ENCODE measurements at places on chromosomes 16 and 17.
A peak's percentile ranks its signal among the peaks of the same experiment; 100 is the strongest.

GRCh38 chr16:67886387-67886786 is 1.7 kb downstream of the NRN1L start:
- no peak for DNase-seq
- H3K4me1 ChIP-seq: no peaks in the 10 kb centered on the region
- H3K4me3 ChIP-seq: no peak overlapping the region
- H3K27me3 ChIP-seq: no peaks in the 10 kb centered on the region
- H3K36me3 ChIP-seq: peaks cover 24% of the 10 kb centered on the region
- no peak overlapping the region for H3K27ac ChIP-seq

DNA sequence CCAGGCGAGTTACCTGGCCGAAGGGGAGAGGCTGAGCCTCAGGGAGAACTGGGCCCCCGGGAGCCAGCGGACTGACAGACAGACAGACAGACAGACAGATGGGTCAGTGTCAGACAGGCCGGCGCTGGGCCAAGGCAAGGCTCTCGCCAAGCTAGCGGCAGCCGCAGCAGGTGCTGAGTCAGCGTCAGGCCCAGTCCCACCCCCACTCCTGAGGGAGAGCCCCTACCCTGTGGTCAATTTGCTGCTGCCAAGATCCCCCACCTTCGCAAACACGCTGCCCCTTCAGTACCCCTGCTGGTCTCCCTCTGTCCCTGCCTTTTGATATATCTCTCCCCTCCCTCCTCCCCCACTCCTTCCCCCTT is 1.5 kb downstream of the FGF11 start:
- no peak overlapping the region for H3K4me3 ChIP-seq
- DNase-seq: peak; percentile 66
- no peak overlapping the region for H3K27ac ChIP-seq
- peaks cover 7% of the 10 kb centered on the region for H3K4me1 ChIP-seq

DNA sequence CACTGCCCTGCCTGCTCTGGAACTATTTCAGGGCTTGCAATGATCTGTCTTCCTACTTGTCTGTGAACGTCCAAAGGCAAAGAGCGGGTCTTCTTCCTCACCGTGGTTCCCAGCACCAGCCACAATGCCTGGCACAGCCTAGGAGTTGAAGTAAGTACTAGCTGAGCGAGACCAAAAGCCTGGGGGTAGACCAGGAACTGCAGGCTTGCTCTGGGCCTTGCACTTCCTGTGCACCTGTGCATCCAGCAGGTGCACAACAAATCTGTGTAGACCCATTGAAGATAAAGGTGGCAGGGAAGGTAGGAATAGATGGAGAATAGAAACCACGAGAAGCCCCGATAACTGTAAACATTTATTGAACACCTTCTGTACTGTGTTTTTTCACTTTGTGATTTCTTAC is 4.6 kb downstream of the FAM171A2 start:
- no peak for DNase-seq
- H3K36me3 ChIP-seq: no peaks in the 10 kb centered on the region
- H3K4me3 ChIP-seq: no peak overlapping the region
- H3K27me3 ChIP-seq: no peaks in the 10 kb centered on the region

GRCh38 chr17:44820631-44821212 is 9.4 kb downstream of the GJC1 start:
- no peak overlapping the region for H3K27ac ChIP-seq
- H3K4me3 ChIP-seq: no peak overlapping the region
- no peaks in the 10 kb centered on the region for H3K36me3 ChIP-seq
- no peak for DNase-seq

DNA sequence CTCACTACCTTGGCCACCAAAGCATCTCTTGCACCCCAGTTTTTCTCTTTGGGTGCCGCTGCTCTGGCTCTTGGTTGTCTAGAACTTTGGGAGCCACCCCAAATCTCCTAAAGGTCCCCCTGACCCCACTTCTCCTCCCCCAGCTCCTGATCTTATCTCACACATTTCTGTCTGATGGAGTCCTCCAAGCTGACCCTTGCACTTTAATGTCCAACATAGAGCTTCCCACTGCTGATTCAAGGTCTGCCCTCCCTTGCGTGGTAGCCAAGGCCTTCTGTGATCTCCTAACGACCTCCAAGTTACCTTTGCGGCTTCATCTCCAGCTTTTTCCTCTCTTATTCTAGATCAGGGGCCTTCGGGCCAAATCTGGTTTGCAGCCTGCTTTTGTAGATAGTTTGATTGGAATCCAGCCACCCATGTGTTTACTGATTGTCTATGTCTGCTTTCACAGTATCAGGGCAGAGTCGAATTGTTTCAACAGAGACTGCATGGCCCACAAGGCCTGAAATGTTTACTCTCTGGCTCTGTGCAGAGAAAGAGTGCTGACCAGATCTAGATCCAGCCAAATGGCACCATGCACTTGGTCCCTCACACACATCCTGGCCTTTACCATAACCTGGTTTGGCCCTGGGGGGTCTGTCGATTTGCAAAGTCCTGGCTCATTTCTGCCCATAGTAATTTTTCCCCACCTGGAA is 168.6 kb downstream of the HAPSTR1 start:
- no peaks in the 10 kb centered on the region for H3K4me1 ChIP-seq
- H3K27ac ChIP-seq: no peak overlapping the region
- no peaks in the 10 kb centered on the region for H3K36me3 ChIP-seq
- DNase-seq: no peak
- no peak overlapping the region for H3K4me3 ChIP-seq

DNA sequence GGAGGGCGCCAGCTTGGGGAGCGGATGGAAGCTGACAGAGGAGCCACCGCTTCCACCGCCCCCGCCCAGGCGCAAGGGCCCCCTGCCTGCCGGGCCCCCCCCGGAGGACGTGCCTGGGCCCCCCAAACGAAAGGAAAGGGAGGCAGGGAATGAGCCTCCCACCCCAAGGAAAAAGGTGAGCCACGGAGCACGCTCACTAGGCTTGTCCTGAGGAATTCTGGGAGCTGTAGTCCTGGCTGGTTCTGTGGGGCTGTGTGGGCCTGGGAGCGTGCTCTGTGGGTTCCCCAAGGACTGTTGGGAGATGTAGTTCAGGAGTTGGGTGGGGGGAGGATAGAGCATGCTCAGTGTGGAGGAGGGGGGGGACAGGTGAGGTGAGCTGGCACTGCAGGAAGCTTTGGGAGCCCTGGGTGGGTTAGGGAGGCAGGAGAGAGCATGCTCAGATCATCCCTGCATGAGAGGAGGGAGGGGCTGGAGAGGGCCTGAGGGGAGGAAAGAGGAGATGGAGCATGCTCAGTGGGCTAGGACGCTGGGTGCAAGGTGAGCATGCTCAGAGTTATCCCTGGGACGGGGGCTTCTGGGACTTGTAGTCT is 4.5 kb downstream of the FBXL19 start:
- no peaks in the 10 kb centered on the region for H3K27me3 ChIP-seq
- peak; percentile 94 for DNase-seq
- peaks cover 15% of the 10 kb centered on the region for H3K36me3 ChIP-seq
- no peak overlapping the region for H3K27ac ChIP-seq
- H3K4me3 ChIP-seq: no peak overlapping the region

DNA sequence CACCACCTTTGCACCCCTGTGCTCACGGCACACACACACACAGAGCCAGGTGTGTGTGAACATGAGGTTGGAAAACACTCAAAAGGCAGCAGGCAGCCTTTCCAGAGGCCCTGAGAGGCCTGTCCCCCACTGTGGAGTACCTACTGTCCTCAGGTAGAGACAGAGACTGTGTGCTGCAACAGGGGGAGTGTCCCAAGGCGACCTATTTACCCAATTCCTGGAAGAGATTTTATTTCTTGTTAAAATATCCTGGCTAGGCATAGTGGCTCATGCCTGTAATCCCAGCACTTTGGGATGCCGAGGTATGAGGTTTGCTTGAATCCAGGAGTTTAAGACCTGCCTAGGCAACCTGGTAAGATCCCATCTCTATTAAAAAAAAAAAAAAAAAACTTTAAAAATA is 108.5 kb downstream of the COPRS start:
- H3K27ac ChIP-seq: no peak overlapping the region
- no peak for DNase-seq
- no peaks in the 10 kb centered on the region for H3K4me1 ChIP-seq
- H3K36me3 ChIP-seq: no peaks in the 10 kb centered on the region

DNA sequence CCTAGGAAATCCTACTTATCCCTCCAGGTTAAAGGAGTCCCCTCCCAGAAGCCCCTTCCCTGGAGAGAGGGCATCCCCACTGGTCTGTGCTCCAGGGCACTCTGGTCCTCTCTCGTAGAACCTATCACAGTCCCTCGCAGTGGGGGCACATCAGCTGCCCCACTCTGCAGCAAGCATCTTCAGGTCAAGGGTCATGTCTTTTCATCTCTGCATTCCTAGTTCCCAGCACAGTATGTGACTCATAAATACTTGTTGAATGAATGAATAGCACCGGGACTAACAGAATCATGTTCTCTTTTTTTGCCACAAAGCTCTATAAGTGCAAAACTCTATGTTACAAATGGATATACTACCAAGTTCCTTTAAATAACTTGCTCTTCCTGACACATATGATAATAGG is 36.0 kb downstream of the RNF157 start:
- H3K4me3 ChIP-seq: no peak overlapping the region
- DNase-seq: no peak
- no peak overlapping the region for H3K27ac ChIP-seq

DNA sequence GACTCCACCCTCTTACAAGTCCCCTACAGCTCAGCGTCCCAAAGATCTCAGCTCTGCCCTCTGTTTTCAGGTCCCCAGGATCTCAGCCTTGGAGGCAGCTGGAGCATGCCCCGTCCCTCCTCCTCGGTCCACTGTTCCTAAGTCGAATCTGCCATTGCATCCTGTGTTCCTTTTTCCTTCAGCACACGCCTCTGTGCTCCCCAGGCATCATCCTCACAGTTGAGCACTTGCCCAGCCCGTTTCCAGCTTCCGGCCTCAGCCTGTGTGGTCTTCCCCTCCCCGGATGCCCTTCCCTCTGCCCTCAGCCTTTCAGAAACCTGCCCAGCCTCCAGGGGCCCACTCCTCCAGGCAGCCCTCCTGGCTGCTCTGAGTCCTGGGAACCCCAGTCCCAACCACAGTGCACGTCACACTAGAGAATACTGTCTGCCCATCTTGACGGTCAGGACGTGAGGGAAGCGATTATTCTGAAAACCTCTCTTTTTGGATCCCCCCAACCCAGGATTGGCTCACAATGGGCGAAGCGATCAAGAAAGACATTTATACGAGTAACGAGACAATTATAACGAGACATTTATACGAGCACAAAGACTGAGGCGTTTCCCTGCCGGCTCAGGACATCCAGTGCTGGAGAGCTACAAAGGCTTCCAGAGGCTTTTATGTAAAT is 41.4 kb downstream of the RPH3AL start:
- H3K36me3 ChIP-seq: no peaks in the 10 kb centered on the region
- no peak overlapping the region for H3K27ac ChIP-seq
- no peak overlapping the region for H3K4me3 ChIP-seq
- no peaks in the 10 kb centered on the region for H3K27me3 ChIP-seq
- peak; percentile 54 for DNase-seq

DNA sequence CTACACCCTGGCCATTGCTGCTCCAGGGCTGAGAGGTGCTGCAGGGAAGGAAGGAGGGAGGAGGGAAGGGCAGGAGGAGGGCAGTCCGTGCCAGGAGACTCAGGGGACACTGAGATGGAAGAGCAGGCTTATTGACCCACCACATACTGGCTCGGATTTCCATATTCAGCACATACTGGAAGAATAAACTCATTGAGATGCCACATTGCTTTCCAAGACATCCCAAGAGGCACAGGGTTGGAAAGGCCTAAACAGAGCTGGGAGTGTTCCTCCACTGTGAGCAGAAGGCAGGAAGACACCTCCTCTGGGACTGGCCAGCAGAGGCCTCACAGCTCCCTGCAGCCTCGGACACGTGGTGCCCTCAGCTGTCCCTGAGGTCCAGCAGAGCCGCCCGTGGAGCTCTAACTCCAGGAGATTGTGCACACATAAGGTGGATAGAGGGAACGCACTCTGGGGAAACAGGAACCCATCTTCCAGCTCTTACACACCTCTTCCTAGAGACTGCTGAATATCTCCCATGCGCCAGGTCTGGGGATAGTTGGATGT is 17.4 kb downstream of the CCDC182 start:
- no peaks in the 10 kb centered on the region for H3K36me3 ChIP-seq
- H3K4me3 ChIP-seq: no peak overlapping the region
- no peaks in the 10 kb centered on the region for H3K27me3 ChIP-seq
- H3K27ac ChIP-seq: no peak overlapping the region
- no peak for DNase-seq
- peaks cover 20% of the 10 kb centered on the region for H3K4me1 ChIP-seq

- no peak overlapping the region for H3K4me3 ChIP-seq
- no peaks in the 10 kb centered on the region for H3K4me1 ChIP-seq
- peak; percentile 93 for DNase-seq
- H3K27ac ChIP-seq: peak overlapping the region; percentile 71
- no peaks in the 10 kb centered on the region for H3K36me3 ChIP-seq
Observed at GRCh38 chr16:84922351-84923120, 88.8 kb downstream of the ZDHHC7 start.

GRCh38 chr16:68506331-68507053 is 32.6 kb upstream of the ZFP90 start:
- H3K27me3 ChIP-seq: no peaks in the 10 kb centered on the region
- H3K4me3 ChIP-seq: no peak overlapping the region
- DNase-seq: no peak
- no peaks in the 10 kb centered on the region for H3K4me1 ChIP-seq
- no peaks in the 10 kb centered on the region for H3K36me3 ChIP-seq

- no peaks in the 10 kb centered on the region for H3K4me1 ChIP-seq
- no peak for DNase-seq
- H3K4me3 ChIP-seq: no peak overlapping the region
- H3K36me3 ChIP-seq: no peaks in the 10 kb centered on the region
- no peaks in the 10 kb centered on the region for H3K27me3 ChIP-seq
Observed at GRCh38 chr16:17276010-17276530, 194.7 kb downstream of the XYLT1 start.
